ENCODE measurements at places on chromosomes 3 and 15. TPM values are rescaled to one million over a fixed set of nuclear protein-coding genes. Genes with fewer than 3 reads are reported as not detected.

Gene PTPRG
- total RNA-seq, result 5.3 TPM

Gene EXD1
- total RNA-seq, result not detected

Gene GNAT1
- total RNA-seq, result not detected

Gene ZKSCAN7
- total RNA-seq, result 0.83 TPM

Gene SNTN
- not detected for total RNA-seq

Gene MEX3B
- 1.8 TPM for total RNA-seq

DNA sequence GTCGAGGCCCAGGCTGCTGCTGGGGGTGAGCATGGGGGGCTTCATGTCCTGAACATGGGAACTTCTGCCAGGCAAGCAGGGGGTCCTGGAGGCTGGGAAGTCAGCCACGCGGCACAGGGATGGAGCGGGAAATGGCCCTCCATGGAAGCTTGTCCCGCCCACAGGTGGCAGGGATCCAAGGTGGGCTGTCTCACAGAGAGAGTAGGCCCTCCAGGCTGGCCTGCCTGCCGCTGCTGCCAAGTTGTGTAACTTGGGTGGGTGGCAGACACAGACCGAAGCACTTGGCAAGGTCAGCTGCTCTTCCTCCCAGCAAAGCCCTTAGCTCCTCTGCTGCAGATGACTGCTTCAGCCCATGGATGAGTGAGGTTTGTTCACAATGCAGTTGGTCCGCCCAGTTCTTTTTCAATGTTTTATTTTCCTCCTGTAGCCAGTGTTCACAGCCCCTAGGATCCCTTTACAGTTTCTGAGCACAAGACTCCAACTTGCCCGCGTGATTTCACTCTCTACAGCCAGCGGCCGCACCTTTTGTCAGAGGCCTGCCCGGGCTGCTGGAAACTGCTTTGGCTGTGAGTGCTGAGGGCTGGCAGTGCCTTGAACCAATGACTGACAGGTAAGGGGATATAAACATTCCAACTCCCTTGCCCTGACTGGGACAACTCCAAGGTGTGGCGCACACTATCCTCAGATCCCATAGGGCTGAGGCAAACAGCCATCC is 26.7 kb downstream of the HCN4 start:
- no peak for DNase-seq
- no peak overlapping the region for H3K4me3 ChIP-seq
- no peaks in the 10 kb centered on the region for H3K36me3 ChIP-seq

DNA sequence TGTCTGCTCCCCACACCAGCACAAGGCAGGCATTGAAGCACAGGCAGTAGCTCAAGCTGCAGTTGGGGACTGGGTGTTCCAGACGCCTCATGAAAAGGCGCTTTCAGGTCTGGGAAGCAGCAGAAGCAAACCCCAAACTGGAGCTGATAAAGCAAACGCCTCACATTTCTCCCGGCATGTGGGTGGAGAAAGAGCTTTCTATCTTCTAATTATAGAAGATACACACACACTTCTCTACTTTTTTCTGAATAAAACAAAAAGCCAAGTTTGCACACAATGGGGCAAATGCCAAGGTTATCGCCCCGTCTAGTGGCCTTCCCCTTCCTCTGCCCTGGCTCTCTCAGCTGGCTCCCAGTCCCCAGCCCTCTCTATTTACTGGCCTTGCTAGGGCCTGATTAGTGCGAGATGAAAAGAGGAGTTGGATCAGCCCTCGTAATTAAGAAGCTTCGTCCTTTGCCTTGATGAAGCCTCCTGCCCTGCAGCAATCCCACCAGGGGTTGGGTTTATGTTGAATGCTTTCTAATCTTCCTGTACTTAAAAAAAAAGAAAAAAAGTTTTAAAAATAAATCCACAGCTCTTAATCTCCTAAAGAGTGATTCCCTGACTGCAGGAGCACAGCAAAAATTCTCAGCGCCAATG is 120.2 kb downstream of the MEGF11 start:
- DNase-seq, result no peak
- no peaks in the 10 kb centered on the region for H3K36me3 ChIP-seq
- H3K27ac ChIP-seq, result no peak overlapping the region
- no peak overlapping the region for H3K4me3 ChIP-seq
- peaks cover 3% of the 10 kb centered on the region for H3K27me3 ChIP-seq
- H3K4me1 ChIP-seq, result peaks cover 2% of the 10 kb centered on the region

- peaks cover 54% of the 10 kb centered on the region for H3K4me1 ChIP-seq
- peak overlapping the region; percentile 45 for H3K4me3 ChIP-seq
- no peak for DNase-seq
These were observed 23.8 kb downstream of the RLBP1 start for GRCh38 chr15:89197503-89197971.

DNA sequence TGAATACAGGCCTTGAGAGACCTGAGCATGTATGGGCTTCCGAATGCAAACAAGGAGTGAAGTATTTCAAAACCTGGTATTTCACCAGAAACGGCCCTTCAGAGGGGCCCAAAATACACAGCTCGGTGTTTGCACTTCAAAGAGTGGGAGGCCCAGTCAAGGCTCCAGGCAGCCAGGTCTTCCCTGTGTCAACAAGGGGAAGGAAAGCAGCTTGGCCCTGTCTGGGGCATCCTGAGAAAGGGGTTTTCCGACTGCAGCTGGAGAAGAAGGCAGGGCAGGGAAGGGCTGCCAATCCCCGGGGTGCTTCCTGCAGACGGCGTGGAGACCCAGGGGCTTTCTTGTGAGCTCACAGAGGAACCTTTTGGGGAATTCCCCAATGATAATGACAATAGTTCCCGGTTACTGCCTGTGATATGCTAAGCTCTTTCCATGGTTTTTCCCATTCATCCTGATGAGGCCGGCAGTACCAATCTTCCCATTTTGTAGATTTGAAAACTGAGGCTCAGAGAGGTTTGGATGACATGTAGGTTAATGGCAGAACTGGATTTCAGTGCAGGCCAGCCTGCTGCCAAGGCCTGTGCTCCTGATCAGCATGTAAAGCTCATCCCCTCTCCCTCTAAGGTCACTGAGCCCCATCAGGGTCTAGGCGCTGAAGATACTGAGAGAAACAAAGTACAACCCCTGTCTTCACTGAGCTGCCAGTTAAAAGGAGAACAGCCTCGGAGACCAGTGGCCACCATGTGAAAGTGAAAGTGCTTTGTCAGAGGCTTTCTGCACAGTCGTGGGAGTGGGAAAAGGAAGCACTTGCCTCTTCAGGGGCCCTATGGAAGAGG is 43.0 kb upstream of the TLE3 start:
- peaks cover 34% of the 10 kb centered on the region for H3K4me1 ChIP-seq
- no peak for DNase-seq
- H3K27ac ChIP-seq, result peak overlapping the region; percentile 40
- H3K4me3 ChIP-seq, result no peak overlapping the region
- peaks cover 56% of the 10 kb centered on the region for H3K27me3 ChIP-seq
- no peaks in the 10 kb centered on the region for H3K36me3 ChIP-seq

DNA sequence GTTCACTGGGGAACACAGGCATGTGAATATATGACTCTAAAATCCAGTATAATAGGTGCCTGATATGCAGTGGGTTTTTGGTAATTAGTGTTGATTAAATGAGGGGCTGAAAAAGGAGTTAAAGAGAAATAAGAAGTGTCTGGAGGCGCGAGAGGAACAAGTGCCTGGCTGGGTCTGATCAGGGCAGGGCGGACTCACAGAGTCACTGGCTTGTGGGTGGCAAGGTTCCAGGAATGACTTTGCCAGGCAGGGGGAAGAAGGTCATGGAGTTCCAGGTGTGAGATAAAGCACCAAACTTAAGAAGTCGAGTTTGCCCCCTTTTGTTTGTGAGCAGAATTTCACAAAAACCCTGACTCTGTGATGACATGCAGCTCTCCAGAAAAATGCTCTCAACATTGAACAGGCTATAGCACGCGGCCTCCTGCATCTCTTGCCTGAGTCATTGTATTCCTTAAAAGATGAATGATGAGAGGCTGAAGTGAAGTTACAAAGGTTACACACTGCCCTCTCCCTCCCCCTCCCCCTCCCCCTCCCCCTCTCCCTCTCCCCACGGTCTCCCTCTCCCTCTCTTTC is 63.0 kb upstream of the LMCD1 start:
- no peaks in the 10 kb centered on the region for H3K36me3 ChIP-seq
- no peaks in the 10 kb centered on the region for H3K27me3 ChIP-seq
- H3K27ac ChIP-seq, result no peak overlapping the region
- no peak for DNase-seq
- H3K4me3 ChIP-seq, result no peak overlapping the region

DNA sequence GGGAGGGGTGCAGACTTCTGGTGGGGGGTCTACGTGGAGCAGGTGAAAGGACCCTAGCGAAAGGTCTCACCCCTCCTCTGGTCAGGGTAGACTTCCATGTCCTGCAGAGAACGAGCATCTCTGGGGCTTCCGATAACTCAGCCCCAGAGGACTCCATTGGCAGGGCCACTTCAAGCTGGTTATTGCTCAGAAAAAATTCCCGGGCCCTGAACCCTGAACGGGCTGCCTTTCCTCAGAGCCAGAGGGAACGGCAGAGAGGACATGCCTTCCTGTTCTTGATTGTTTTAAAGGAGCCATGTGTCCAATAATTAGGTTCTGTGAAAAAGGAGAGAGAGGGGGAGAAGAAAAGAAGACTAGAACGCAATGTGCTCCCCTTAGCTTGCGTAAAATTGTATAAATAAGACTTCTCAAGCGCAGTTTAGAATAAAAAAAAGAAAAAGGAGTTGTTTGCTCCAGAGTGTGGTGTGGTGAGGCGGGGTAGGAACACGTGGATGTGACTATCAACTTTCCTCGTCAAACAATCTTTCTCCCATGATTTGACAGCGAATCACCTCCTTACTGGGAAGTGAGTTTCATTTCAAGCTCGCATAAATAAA is 193.4 kb upstream of the UBE2E1 start:
- peaks cover 4% of the 10 kb centered on the region for H3K4me1 ChIP-seq
- H3K27me3 ChIP-seq, result no peaks in the 10 kb centered on the region
- H3K4me3 ChIP-seq, result no peak overlapping the region
- H3K27ac ChIP-seq, result no peak overlapping the region
- H3K36me3 ChIP-seq, result no peaks in the 10 kb centered on the region

- no peak overlapping the region for H3K4me3 ChIP-seq
- no peaks in the 10 kb centered on the region for H3K4me1 ChIP-seq
- H3K27me3 ChIP-seq, result no peaks in the 10 kb centered on the region
- DNase-seq, result no peak
These were observed 58.6 kb upstream of the SLC6A1 start for GRCh38 chr3:10933805-10934481.

- H3K36me3 ChIP-seq, result peaks cover 27% of the 10 kb centered on the region
- no peak for DNase-seq
- H3K27me3 ChIP-seq, result no peaks in the 10 kb centered on the region
These were observed 17.7 kb upstream of the EDEM1 start for GRCh38 chr3:5169807-5170206.

GRCh38 chr3:74301056-74301455 is 313.4 kb downstream of the CNTN3 start:
- H3K4me1 ChIP-seq, result no peaks in the 10 kb centered on the region
- no peak for DNase-seq
- H3K36me3 ChIP-seq, result no peaks in the 10 kb centered on the region
- no peak overlapping the region for H3K27ac ChIP-seq
- no peak overlapping the region for H3K4me3 ChIP-seq

DNA sequence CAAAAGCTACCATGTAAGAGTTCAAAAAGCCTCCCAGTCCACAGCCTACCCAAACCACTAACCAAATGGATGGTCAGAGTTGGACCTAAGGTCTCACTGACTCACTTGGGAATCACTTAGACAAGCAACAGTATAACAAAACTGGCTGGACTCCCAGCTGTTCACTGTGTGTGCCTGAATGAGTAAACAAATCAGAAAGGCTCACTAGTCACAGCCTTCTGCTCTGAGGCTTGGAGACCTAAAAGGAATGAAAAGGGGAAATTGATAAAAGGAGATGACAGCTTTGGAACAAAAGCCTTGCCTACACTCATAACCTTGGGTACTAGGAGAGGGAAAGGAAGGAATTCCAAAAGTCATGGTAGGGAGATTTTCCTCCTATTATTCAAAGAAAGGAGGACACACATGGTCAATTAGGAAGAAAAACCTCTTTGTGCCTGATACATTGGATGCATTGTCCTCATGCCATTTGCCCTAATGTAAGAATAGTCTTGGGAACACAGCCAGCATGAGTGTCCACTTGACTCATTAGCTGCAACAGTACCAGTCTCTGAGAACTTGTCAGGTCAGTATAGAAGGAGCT is 92.3 kb downstream of the FRMD5 start:
- no peak for DNase-seq
- H3K27me3 ChIP-seq, result peaks cover 34% of the 10 kb centered on the region
- H3K27ac ChIP-seq, result no peak overlapping the region
- no peaks in the 10 kb centered on the region for H3K36me3 ChIP-seq

GRCh38 chr3:148879256-148879655 is 14.2 kb downstream of the CPA3 start:
- no peaks in the 10 kb centered on the region for H3K4me1 ChIP-seq
- H3K27ac ChIP-seq, result no peak overlapping the region
- H3K4me3 ChIP-seq, result no peak overlapping the region
- no peaks in the 10 kb centered on the region for H3K36me3 ChIP-seq
- peaks cover 4% of the 10 kb centered on the region for H3K27me3 ChIP-seq
- DNase-seq, result no peak

DNA sequence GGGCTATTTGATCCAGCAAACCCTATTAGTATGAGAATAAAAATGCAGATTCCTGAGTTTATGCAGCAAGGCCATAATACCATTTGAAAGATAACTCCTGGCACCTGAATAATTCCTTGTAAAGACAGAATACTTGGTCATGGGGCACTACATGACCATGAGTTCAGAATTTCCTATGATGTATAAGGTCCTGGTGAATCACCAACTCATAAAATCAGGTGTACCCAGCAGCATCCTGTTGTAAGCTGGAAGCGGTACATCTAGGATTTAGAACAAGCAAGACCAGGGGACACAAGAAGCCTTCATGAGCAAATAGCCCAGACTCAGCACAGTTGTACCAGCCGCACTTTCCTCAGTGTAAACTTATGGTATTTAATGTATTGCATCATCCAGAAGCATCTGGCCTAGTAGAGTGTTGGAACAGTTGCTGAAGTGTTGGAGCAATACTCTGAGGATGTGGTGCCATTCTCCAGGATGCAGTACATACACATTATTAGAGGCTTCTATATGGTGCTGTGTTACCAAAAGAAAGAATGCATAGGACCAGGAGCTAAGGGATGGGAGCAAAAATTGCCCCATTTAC is 233.4 kb downstream of the SQOR start:
- no peak for DNase-seq
- no peak overlapping the region for H3K4me3 ChIP-seq
- no peaks in the 10 kb centered on the region for H3K4me1 ChIP-seq
- H3K36me3 ChIP-seq, result no peaks in the 10 kb centered on the region
- no peak overlapping the region for H3K27ac ChIP-seq

- no peaks in the 10 kb centered on the region for H3K4me1 ChIP-seq
- peaks cover 7% of the 10 kb centered on the region for H3K27me3 ChIP-seq
- no peaks in the 10 kb centered on the region for H3K36me3 ChIP-seq
- no peak for DNase-seq
- no peak overlapping the region for H3K4me3 ChIP-seq
- no peak overlapping the region for H3K27ac ChIP-seq
These were observed 76.5 kb upstream of the SPRED1 start for GRCh38 chr15:38176155-38176554.

GRCh38 chr3:68984011-68984530 is 29.4 kb downstream of the EOGT start:
- no peak overlapping the region for H3K4me3 ChIP-seq
- no peaks in the 10 kb centered on the region for H3K27me3 ChIP-seq
- DNase-seq, result no peak
- H3K4me1 ChIP-seq, result no peaks in the 10 kb centered on the region
- no peak overlapping the region for H3K27ac ChIP-seq
- H3K36me3 ChIP-seq, result peaks cover 52% of the 10 kb centered on the region

Measured in activated T-helper 2 cell treated with anti-CD3 and anti-CD28 coated beads, Interferon-gamma antibody, Interleukin-2, Interleukin-4, amounts not matched to agents 10 μg/mL and 5 μg/mL and 100 μg/mL, durations not matched to agents 14 hours and 24 hours and 36 hours (primary cell).